ENCODE measurements at places on chromosomes 5 and 9.

DNA sequence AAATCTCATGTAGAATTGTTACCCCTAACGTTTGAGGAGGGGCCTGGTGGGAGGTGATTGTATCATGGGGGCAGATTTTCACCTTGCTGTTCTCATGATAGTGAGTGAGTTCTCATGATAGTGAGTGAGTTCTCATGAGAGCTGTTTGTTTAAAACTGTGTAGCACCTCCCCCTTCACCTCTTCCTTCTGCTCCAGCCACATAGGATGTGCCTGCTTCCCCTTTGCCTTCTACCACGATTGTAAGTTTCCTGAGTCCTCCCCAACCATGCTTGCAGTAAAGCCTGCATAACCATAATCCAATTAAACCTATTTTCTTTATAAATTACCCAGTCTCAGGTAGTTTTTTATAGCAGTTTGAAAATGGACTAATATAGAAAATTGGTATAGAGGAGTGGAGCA is 1783.7 kb upstream of the CDH9 start:
- no peak for DNase-seq
- no peak overlapping the region for H3K27ac ChIP-seq
- H3K4me1 ChIP-seq, result no peaks in the 10 kb centered on the region
- H3K36me3 ChIP-seq, result no peaks in the 10 kb centered on the region
- H3K27me3 ChIP-seq, result no peaks in the 10 kb centered on the region

- H3K4me1 ChIP-seq, result no peaks in the 10 kb centered on the region
- no peaks in the 10 kb centered on the region for H3K27me3 ChIP-seq
Measured at GRCh38 chr5:9056046-9056445, 489.8 kb downstream of the SEMA5A start.

DNA sequence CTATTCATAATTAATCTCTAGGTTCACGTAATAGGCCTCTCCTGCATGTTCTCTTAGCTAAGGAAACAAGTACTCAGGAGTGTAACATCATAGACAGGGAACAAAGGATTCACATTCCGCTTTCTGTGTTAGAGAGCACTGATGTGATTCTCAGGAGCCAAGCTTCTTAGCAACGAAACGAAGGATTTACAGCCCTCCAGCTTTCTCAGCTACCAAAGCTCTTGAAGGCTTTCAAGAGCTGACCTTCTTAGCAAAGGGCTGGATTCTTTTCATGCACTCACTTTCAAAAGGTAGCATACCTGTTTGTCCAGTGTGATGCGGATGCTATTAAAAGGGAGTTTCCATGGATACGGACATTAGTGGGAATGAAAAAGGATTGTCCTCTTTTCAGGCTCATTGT is 107.4 kb downstream of the TUSC1 start:
- no peaks in the 10 kb centered on the region for H3K27me3 ChIP-seq
- no peak overlapping the region for H3K4me3 ChIP-seq
- DNase-seq, result peak; percentile 71
- peaks cover 9% of the 10 kb centered on the region for H3K4me1 ChIP-seq
- H3K27ac ChIP-seq, result no peak overlapping the region

- no peak overlapping the region for H3K4me3 ChIP-seq
- no peaks in the 10 kb centered on the region for H3K27me3 ChIP-seq
- no peak for DNase-seq
- H3K27ac ChIP-seq, result no peak overlapping the region
- no peaks in the 10 kb centered on the region for H3K4me1 ChIP-seq
Measured at GRCh38 chr9:93896093-93896492, 59.1 kb downstream of the BARX1 start.

GRCh38 chr5:113678202-113678601 is 164.7 kb downstream of the YTHDC2 start:
- no peak for DNase-seq
- H3K27ac ChIP-seq, result no peak overlapping the region
- H3K4me1 ChIP-seq, result peaks cover 30% of the 10 kb centered on the region
- H3K27me3 ChIP-seq, result no peaks in the 10 kb centered on the region

- peaks cover 3% of the 10 kb centered on the region for H3K4me1 ChIP-seq
- H3K27me3 ChIP-seq, result no peaks in the 10 kb centered on the region
- H3K27ac ChIP-seq, result no peak overlapping the region
- no peak for DNase-seq
- H3K4me3 ChIP-seq, result no peak overlapping the region
- H3K36me3 ChIP-seq, result no peaks in the 10 kb centered on the region
Measured at GRCh38 chr5:126715765-126716164, 61.2 kb upstream of the LMNB1 start.

GRCh38 chr9:87250205-87250604 is 247.5 kb upstream of the DAPK1 start:
- H3K36me3 ChIP-seq, result no peaks in the 10 kb centered on the region
- H3K27me3 ChIP-seq, result no peaks in the 10 kb centered on the region
- DNase-seq, result peak; percentile 11
- no peak overlapping the region for H3K27ac ChIP-seq

DNA sequence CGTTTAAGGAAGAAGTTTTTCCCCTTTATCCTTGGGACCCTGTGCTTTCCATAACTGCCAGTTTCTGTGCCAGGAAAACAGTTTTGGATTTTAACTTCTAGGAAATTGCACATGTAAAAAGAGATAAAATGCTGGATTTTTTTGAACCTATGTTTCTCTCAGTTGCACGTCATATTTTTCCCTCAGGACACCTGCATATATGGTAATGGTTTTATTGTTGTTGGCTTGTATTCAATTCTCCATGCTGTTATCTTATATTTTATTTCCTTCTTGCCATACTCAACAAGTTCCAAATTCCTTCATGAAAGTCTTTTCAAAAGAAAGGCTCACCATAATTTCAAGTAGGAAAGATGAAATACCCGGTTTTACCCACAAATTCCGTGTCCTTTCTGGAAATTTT is 7.9 kb upstream of the ADAMTSL1 start:
- H3K4me3 ChIP-seq, result no peak overlapping the region
- H3K27ac ChIP-seq, result no peak overlapping the region
- no peaks in the 10 kb centered on the region for H3K36me3 ChIP-seq
- H3K27me3 ChIP-seq, result no peaks in the 10 kb centered on the region
- H3K4me1 ChIP-seq, result no peaks in the 10 kb centered on the region

GRCh38 chr9:128528445-128529160 is 23.8 kb upstream of the SPTAN1 start:
- DNase-seq, result no peak
- no peak overlapping the region for H3K27ac ChIP-seq
- H3K27me3 ChIP-seq, result no peaks in the 10 kb centered on the region
- H3K4me3 ChIP-seq, result no peak overlapping the region

- no peak overlapping the region for H3K4me3 ChIP-seq
- no peaks in the 10 kb centered on the region for H3K27me3 ChIP-seq
- H3K27ac ChIP-seq, result no peak overlapping the region
- H3K36me3 ChIP-seq, result no peaks in the 10 kb centered on the region
- DNase-seq, result no peak
Measured at GRCh38 chr5:96856371-96856770, 19.9 kb upstream of the ERAP2 start.

GRCh38 chr5:111511174-111511830 is 1.0 kb downstream of the STARD4 start:
- DNase-seq, result no peak
- H3K27ac ChIP-seq, result no peak overlapping the region
- H3K27me3 ChIP-seq, result no peaks in the 10 kb centered on the region
- peak overlapping the region; percentile 93 for H3K4me3 ChIP-seq
- H3K4me1 ChIP-seq, result peaks cover 48% of the 10 kb centered on the region

DNA sequence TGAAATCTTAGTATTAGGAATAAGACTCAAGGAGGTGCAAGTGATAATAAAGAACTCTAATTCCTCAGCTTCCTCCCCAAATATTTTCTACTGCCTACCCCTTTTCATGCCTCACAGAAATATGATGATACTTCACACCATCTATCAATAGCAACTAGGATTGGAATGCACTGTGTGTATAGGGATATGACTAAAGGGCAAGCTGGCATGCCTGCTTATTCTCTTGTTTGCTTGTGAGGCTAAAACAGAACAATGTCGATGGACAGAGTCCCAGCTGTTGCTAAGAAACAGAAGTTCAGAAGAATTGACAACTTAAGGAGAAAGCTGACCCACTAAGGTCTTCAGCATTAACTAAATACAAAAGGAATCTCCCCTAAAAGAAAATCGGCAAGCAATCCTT is 9.7 kb upstream of the CHD1 start:
- no peak overlapping the region for H3K4me3 ChIP-seq
- H3K36me3 ChIP-seq, result no peaks in the 10 kb centered on the region
- peaks cover 52% of the 10 kb centered on the region for H3K4me1 ChIP-seq
- DNase-seq, result peak; percentile 44

DNA sequence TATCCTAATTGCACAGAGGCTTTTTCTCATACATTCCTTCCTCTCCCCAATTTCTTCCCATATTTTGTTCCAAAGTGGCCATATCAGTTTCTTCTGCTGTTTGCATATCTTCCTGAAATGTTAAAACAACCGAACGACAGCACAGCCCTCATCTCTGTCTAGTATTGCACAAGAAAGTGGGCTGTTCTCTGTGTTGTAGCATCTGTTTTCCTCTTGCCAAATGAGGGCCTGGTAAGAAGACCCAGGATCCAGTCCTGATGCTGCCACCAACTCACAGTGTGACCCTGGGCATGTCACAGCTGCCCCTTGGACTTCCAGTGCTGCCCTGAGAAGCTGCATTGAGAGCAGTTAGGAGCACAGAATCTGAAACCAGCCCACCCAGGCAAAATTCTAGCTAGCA is 4.1 kb downstream of the SLC31A2 start:
- H3K4me3 ChIP-seq, result no peak overlapping the region
- H3K27me3 ChIP-seq, result peaks cover 32% of the 10 kb centered on the region
- DNase-seq, result no peak
- peaks cover 2% of the 10 kb centered on the region for H3K4me1 ChIP-seq

DNA sequence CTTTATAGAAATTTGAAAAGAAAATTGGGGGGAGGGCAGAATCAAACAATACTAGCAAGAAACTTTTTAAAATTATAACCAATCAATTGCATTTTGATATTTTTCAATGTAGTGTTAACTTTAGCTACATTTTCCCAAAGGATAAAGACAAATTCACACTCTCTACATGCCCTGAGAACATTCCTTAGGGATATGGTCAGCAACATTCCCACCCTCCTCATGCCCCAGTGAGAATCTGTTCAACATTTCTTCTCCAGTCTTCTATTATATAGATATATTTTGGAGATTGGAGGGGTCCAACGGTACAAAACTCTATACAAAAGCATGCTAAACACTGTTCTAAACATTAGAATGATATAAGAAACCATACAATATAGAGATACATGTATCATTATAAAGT is 11.6 kb upstream of the PRR16 start:
- peaks cover 4% of the 10 kb centered on the region for H3K4me1 ChIP-seq
- H3K36me3 ChIP-seq, result no peaks in the 10 kb centered on the region
- no peak for DNase-seq

DNA sequence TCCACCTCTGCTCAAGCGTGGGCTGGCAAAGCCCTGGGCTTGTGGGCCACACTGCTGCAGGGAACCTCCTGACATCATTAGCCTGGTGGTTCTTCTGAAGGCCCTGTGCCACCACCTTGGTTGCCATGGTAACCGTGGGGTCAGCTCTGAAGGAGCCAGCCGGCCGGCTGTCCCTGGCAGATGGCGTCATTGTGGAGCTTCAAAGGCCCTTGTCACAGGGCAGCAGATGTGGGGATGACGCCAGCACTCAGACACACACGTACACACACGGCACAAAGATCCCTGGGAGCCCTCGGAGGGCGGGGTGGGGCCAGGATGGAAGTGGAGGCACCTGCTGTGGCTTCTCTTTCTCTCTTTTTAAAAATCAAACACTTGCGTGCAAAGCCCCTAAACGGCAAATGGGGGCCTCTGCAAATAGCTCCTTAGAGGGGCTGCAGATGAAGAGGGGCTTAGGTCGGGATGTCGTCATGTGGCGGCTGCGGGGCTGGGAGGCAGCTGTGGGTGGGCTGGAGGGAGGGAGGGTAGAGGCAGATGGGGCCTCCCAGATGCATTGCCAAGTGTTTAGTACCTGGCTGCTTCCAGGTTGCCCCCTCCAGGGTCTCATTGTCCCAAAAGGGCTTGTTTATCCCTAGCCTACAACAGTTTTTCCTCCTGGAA is 19.5 kb upstream of the RPL26L1 start:
- peak; percentile 63 for DNase-seq
- no peak overlapping the region for H3K4me3 ChIP-seq
- H3K4me1 ChIP-seq, result no peaks in the 10 kb centered on the region
- no peak overlapping the region for H3K27ac ChIP-seq
- no peaks in the 10 kb centered on the region for H3K27me3 ChIP-seq

DNA sequence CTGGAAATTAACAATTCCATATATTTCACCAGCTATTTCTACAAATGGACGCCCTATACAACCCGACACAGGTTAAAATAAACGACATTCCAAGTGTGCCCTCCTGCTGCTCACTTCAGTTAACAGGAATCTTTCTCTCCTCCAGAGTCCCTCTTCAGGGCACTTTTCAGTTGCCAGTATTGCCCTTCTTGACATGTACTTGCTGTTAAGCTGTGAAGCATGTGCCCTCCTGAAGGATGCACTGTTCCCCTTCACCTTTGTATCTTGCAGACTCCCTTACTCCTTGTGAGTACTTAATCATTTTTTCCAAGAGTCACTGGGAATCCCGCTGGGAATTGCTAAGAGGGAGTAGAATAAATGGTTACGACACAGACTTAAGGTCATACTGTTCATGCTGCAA is 364.1 kb downstream of the CTNND2 start:
- no peaks in the 10 kb centered on the region for H3K27me3 ChIP-seq
- no peak for DNase-seq
- H3K27ac ChIP-seq, result no peak overlapping the region

GRCh38 chr9:23423999-23424398 is 402.0 kb downstream of the ELAVL2 start:
- no peak for DNase-seq
- no peaks in the 10 kb centered on the region for H3K27me3 ChIP-seq
- no peak overlapping the region for H3K27ac ChIP-seq
- H3K4me1 ChIP-seq, result peaks cover under 1% of the 10 kb centered on the region

DNA sequence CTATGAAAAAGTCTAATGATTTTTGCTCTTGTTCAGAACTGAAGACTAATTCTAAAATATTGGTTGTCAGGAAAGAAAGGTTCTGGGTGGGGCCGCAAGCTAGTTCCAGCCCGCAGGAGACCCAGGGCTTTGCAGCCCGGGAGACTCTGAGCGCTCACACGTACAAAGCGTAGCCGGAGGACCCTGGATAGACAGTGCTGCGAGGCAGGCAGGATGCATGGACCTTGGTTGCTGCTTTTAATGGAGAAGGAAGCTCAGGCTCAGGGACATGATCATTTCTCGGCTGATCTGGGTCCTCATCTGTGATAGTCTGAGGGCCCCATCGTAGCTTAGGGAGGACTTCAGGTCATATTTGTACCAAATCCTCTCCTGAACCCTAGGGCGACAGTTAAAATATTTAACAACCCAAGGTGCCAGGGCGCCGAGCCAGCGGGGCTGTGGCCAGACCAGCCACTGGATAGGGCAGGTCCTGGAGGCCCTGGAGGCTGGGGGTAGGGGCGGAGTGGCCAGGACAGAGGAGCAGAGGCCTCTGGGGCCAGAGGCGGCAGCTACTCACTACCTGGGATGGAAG is 70.1 kb upstream of the UNC5A start:
- peaks cover 17% of the 10 kb centered on the region for H3K27me3 ChIP-seq
- no peak for DNase-seq
- peaks cover 66% of the 10 kb centered on the region for H3K4me1 ChIP-seq
- H3K4me3 ChIP-seq, result no peak overlapping the region

- DNase-seq, result no peak
- H3K27me3 ChIP-seq, result no peaks in the 10 kb centered on the region
- peaks cover 28% of the 10 kb centered on the region for H3K4me1 ChIP-seq
Measured at GRCh38 chr9:83466351-83466750, 71.8 kb downstream of the FRMD3 start.

All from neural progenitor cell (in vitro differentiated cells).